Caco-2 (cell line): ENCODE measurements at places on chromosomes 4 and X. TPM values are rescaled to one million over a fixed set of nuclear protein-coding genes. Genes with fewer than 3 reads are reported as not detected.

DNA sequence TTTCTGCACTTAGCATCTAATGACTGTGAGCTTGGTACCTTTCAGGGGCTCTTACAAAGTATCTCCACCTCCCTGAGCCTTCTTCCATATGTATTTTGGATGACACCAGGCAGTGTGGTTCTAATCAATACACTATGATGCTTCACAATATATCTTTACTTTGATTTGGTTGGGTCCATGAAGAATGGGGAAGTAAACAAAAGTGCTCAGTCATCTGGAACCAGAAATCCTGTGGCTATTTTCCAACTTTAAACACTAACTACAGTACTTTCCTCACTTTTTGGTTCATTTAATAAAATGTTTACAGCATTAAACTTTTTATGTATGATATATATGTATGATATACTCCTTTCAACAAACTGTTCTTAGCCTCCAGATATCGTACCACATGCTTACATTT lies 216.4 kb upstream of the AFF2 start:
- no peaks in the 10 kb centered on the region for H3K36me3 ChIP-seq
- no peaks in the 10 kb centered on the region for H3K4me1 ChIP-seq
- H3K4me3 ChIP-seq = no peak overlapping the region
- DNase-seq = no peak
- no peak overlapping the region for H3K27ac ChIP-seq

GAGE2A gene
- not detected in 2 replicates for total RNA-seq

NWD2 gene
- total RNA-seq = not detected in 2 replicates

NCAPG gene
- 48.9 and 54.0 TPM in 2 replicates for total RNA-seq
